ENCODE measurements at places on chromosomes 7 and 10. TPM values are rescaled to one million over a fixed set of nuclear protein-coding genes. Genes with fewer than 3 reads are reported as not detected.

TEX47 gene
- not detected for total RNA-seq

OR6V1 gene
- not detected for total RNA-seq

AGMO gene
- 0.51 TPM for total RNA-seq

PLPP4 gene
- not detected for total RNA-seq

HKDC1 gene
- total RNA-seq, result 0.13 TPM

SLC13A1 gene
- not detected for total RNA-seq

CAV1 gene
- total RNA-seq, result 1,184 TPM

SPDYE3 gene
- total RNA-seq, result not detected

HTR7 gene
- total RNA-seq, result 0.13 TPM

BMPR1A gene
- total RNA-seq, result 0.13 TPM

OPALIN gene
- not detected for total RNA-seq

ADRB1 gene
- total RNA-seq, result 7.2 TPM

SFTPD gene
- not detected for total RNA-seq

OR6B1 gene
- total RNA-seq, result not detected

GALNT17 gene
- not detected for total RNA-seq

ASIC3 gene
- under 0.01 TPM for total RNA-seq

GPR158 gene
- not detected for total RNA-seq

WNT2 gene
- total RNA-seq, result not detected

LIPM gene
- not detected for total RNA-seq

SPAM1 gene
- not detected for total RNA-seq
